ENCODE measurements at places on chromosomes 1 and 21. TPM values are rescaled to one million over a fixed set of nuclear protein-coding genes. Genes with fewer than 3 reads are reported as not detected.

- no peak for DNase-seq
These were observed 194.3 kb downstream of the RPS6KC1 start for GRCh38 chr1:213245260-213245910.

DNA sequence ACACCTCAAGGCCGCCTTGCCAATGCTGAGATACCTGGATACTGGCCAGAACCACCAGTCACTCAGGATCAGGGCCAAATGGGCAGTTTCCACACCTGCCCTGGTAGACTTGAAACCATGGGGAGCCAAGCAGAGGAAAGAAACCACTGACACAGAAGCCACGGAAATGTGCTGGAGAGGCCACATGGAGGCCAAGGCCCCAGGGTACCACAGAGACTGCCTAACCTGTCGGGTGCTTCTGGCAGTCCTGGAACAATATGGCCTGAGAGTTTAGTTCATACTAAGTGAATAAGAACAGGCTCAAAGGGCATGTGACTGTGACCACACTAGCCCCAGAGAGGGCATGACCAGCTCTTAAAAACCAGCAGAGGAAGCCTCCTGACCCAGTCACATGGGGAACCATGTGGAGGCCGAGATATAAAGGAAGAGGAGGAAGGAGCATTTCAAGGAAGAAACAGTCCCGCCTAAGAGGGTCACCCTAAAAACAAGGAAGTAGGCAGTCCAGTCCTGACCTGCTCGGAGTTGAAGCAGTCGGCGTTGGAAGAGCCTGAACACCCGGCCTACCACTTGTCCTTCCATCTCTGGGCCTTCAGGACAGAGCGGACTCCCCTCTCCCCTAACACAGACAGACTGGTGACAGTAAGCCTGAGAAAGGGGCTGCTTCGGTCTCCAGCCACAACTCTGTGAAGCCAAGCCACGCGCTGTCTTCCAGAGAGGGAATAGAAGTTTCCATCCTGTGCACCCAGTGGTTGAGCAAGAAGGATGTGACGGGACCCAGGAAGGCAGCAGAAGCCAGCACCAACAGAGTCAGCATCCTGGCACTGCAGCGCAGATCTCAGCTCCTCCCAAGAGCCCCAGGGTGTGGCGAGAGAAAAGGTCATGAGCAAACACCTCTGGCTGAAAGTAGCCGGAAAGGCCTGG, at the start of gene DENND2D:
Gene DENND2D (minus strand): TSS at position 766 of the 921 bp plus-strand sequence. CDS start 187 bp downstream, at position 579.
- DNase-seq, result peak; percentile 71

- no peak for DNase-seq
These were observed 60.0 kb downstream of the LRIG2 start for GRCh38 chr1:113133038-113133437.

DNA sequence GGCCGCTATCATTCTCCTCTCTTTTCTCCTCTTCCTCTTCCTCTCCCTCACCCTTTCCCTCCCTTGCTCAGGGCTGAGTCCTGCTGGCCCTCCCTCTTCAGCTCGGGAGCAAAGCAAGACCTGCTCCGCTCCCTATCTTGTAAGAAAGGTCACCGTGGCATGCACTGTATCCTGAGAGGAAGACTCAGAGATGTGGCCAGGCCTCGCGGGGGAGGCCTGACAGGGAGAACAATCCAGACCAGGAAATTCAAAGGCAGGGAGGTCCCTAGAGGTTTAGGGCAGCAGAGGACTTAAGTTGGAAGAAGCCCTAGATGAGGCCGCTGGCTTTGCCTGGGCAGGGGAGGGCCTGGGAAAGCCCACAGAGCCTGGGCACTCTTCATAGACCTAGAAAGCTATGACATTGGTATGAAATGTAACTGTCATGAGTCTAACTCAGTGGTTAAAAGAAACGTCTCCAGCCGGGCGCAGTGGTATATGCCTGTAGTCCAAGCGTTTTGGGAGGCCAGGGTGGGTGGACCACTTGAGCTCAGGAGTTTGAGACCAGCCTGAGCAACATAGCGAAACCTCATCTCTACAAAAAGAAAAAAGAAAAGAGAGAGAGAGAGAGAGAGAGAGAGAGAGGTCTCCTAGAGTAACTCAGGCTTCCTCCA, 14.6 kb upstream of the PTAFR start:
- DNase-seq, result no peak

GRCh38 chr1:6745073-6745472, 40.2 kb upstream of the CAMTA1 start:
- no peak for DNase-seq

GRCh38 chr1:240031414-240031813, 60.3 kb upstream of the FMN2 start:
- no peak for DNase-seq

DNA sequence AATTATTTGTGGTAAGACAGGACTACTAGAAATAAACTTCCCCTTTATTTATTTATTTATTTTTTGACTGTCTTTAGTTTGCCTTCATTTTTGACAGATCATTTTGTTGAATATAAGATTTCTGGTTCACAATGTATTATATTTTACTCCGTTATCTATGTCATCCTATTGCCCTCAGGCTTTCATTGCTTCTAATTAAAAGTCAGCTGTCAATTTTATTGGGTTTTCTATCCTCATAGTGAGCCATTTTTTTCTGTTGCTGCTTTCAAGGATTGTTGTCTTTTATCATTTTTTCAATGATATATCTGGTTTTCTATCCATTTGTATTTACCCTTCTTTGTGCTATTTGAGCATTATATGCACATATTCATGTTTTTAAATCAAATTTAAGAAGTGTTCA, 866.2 kb downstream of the LRRIQ3 start:
- DNase-seq, result no peak

DNA sequence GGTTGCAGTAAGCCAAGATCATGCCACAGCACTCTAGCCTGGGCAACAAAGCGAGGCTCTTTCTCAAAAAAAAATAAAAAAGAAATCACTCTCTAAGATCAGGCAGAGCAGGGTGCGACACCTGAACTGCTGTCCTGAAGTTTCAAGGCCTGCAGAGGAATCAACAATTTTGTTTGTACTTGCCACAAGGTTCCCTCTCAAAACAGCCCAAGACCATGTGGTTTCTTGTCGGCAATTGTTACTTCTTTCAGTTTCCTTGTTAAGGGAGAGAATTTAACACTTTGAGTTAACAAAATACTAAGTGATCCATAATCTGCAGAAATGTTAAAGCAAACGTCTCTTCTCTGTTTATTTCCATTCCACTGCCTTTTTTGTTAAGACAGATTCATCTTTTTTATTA, 36.5 kb downstream of the MACO1 start:
- no peak for DNase-seq

- no peak for DNase-seq
These were observed 5.1 kb upstream of the MED18 start for GRCh38 chr1:28323720-28324119.

DNA sequence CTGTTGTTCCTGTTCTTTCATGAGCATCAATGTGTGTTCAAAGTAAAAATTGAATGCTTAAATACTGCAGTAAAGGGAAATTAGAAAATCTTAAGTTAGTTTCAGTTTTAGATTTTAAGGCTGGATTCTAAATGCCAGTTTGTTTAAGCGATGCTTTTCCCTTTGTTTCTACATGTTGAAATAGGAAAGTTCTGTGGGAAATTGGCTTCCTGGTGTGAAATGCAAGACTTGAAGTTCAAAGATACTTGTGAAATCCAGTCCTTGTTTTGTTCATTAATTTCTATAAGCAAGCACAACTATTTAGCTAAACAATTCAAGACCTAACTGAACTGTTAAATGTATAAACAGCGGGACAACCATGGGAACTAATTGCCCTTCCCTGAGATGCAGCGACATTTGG, 149.1 kb downstream of the LYPLAL1 start:
- DNase-seq, result no peak

DNA sequence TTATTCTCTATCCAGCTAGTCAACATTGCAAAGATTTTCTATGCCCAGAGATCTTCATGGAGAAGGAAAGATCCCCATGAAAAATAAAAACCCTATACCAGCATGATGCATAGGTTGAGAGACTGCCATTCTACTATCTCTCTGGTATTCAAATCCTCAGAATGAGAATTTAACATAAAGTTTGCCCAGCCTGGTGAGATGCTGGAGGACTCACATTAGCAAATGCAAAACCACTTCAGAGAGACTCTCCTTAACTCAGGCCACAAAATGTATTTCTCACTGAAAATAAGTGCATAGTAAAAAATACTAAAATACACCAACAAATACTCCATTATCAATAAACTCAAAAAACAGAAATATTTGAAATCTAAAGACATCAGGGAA, 430.0 kb upstream of the RUNX1 start:
- DNase-seq, result no peak

DNA sequence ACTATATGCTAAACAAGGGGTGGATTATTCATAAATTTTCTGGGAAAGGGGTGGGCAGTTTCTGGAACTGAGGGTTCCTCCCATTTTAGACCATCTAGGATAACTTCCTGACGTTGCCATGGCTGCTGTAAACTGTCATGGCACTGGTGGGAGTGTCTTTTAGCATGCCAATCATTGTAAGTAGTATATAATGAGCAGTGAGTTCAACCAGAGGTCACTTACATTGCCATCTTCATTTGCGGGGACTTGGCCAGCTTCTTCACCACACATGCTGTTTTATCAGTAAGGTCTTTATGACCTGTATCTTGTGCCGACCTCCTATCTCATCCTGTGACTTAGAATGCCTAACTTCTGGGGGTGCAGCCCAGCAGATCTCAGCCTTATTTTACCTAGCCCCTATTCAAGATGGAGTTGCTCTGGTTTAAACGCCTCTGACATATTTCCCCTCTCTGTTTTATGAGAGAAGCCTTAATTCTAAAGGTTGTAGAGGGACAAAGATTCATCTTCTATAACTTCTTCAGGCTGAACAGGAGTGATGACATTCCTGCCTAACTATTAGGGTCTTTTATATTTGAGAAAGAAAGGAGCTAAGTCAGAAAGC, 60.4 kb downstream of the DIP2A start:
- no peak for DNase-seq

GRCh38 chr1:85048296-85049064, at the start of gene MCOLN3:
MCOLN3 (minus strand) TSS chr1:85048500; CDS start chr1:85045360, 3,140 bp downstream.
- no peak for DNase-seq

SHISAL2A gene
- not detected for total RNA-seq

CASZ1 gene
- total RNA-seq, result 58.2 TPM

LBR gene
- total RNA-seq, result 19.0 TPM

PDPN gene
- 24.1 TPM for total RNA-seq

TAS1R1 gene
- total RNA-seq, result not detected

ZBTB18 gene
- total RNA-seq, result 31.0 TPM

All from Right ventricle myocardium inferior (tissue), 1 donor.